Left hindlimb (tissue), 1 donor: ENCODE measurements at places on chromosomes 1 and 21.
A peak's percentile ranks its signal among the peaks of the same experiment; 100 is the strongest.

GRCh38 chr1:182069028-182069466 is 7.5 kb upstream of the ZNF648 start:
- peak; percentile 73 for DNase-seq

- DNase-seq = no peak
Measured at GRCh38 chr1:11328444-11328843, 55.4 kb downstream of the UBIAD1 start.

DNA sequence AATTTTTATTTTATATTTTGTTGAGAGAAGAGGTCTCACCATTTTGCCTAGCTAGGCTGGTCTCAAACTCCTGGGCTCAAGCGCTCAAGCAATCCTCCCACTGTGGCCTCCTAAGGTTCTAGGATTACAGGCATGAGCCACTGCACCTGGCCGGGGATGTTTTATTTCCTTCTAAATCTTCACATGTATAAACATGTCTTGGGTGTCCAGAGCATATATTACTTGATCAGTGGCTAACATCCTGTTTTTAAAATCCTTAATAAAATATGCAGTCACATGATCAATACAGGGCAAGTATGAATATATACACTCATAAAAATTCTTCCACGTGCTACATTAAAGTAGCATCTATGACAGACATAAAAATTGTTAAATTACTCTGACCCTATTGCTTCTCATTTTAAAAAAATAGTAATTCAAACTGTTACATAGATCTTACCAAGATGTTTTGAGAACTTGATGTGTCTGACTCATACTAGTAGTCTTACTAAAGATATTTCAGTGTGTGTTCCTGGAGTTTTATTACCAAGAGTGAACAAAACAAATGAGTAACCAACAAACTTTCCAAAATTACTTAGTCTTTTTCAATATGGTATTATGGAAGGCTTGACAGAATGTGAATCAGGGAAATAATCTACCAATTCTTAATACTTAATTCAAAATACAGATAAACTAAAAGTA is 222.5 kb downstream of the SLC45A1 start:
- no peak for DNase-seq

GRCh38 chr1:152442765-152443164 is 28.7 kb upstream of the CRNN start:
- DNase-seq = no peak

GRCh38 chr1:12075195-12076114 is 12.4 kb downstream of the TNFRSF8 start:
- DNase-seq = no peak
